B cell (primary cell): ENCODE measurements at places on chromosomes 2 and 18. TPM values are rescaled to one million over a fixed set of nuclear protein-coding genes. Genes with fewer than 3 reads are reported as not detected.
A peak's percentile ranks its signal among the peaks of the same experiment; 100 is the strongest.

DNA sequence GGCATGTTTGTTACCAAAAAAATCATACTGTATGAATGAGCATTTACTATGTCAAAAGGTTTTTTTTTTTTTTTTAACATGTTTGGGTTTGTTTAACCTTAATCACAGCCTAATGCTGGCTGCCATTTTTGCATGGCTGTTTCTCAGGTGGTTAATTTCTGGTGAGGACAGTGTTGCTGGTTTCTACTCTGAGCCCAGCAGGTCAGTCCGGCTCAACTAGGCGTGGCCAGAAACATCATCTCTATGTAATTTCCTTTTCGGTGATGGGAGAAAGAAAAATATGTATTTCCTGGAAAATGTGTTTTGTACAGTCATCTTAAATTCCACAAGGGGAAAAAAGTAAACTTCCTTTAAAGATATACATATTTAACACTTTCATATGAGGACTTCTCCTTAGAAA is 24.9 kb upstream of the BZW1 start:
- H3K36me3 ChIP-seq: no peaks in the 10 kb centered on the region
- no peaks in the 10 kb centered on the region for H3K4me1 ChIP-seq
- no peak overlapping the region for H3K27ac ChIP-seq
- no peak overlapping the region for H3K4me3 ChIP-seq
- no peak for DNase-seq
- no peaks in the 10 kb centered on the region for H3K27me3 ChIP-seq

DNA sequence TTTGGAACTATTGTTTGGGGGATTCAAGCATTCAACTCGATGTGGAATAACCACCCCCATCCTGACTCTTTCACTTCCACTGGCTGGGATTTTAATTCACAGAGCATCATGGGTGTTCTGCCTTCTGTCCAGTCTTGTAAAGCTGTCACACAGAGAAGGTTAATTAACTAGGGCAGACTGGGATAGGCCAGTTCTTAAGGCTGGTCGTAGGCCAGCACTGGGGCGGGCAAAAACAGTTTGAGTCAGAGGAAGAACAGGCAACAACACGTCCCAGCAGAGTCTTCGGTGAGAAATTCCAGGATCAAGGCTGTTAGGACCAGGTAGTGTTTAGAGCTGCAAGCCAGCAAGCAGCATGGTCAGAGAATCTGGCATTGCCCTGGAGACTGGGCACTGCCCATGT is 4.0 kb upstream of the RNF152 start:
- H3K27me3 ChIP-seq: no peaks in the 10 kb centered on the region
- no peak for DNase-seq
- H3K4me1 ChIP-seq: peaks cover 20% of the 10 kb centered on the region
- no peaks in the 10 kb centered on the region for H3K36me3 ChIP-seq

DNA sequence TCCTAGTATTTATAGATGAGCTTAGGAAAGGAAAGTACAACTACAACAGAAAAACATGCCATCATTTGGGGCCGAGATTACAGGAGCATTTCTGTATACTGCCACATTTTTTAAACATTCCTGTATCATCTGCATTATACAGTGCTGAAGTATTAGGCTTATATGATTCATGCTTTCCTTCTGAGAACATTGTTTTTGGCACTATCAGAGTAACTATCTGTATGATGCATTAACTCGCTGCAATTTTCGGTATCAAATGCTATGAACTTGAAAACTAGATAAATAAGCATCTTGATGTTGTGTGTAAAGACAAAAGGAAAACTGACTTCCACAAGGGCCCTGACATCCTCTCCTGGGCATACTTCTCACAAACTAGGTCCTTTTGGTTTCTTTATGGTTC is 102.0 kb downstream of the RIT2 start:
- no peaks in the 10 kb centered on the region for H3K27me3 ChIP-seq
- no peak overlapping the region for H3K4me3 ChIP-seq
- H3K27ac ChIP-seq: no peak overlapping the region
- DNase-seq: no peak

The CRACDL gene
- not detected in 2 replicates for polyA plus RNA-seq

- no peaks in the 10 kb centered on the region for H3K27me3 ChIP-seq
- H3K4me1 ChIP-seq: no peaks in the 10 kb centered on the region
- no peak overlapping the region for H3K4me3 ChIP-seq
- no peak overlapping the region for H3K27ac ChIP-seq
- H3K36me3 ChIP-seq: no peaks in the 10 kb centered on the region
- no peak for DNase-seq
Observed at GRCh38 chr18:5746844-5747243, 148.5 kb downstream of the TMEM200C start.

The FOSL2 gene
- 2.5 and 6.1 TPM in 2 replicates for polyA plus RNA-seq

DNA sequence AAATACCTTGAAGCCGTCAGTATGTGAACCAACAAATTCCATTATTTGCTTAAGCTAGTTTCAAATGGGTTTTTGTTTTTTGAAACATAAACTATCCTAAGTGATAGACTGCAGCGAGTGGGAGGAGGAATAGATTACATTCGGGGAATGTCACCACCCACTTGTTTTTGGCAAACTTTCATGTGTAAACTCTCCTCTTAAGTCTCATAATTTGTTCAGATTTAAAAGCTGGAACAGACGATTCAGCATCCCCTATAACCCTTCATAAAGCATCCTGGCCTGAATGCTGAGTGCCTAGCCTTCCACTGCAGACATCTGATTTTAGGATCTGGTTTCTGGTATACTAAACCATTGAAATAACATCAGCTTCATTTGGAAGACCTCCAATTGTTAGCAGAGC is 51.0 kb downstream of the CPO start:
- no peak overlapping the region for H3K4me3 ChIP-seq
- H3K27ac ChIP-seq: no peak overlapping the region
- no peaks in the 10 kb centered on the region for H3K27me3 ChIP-seq

DNA sequence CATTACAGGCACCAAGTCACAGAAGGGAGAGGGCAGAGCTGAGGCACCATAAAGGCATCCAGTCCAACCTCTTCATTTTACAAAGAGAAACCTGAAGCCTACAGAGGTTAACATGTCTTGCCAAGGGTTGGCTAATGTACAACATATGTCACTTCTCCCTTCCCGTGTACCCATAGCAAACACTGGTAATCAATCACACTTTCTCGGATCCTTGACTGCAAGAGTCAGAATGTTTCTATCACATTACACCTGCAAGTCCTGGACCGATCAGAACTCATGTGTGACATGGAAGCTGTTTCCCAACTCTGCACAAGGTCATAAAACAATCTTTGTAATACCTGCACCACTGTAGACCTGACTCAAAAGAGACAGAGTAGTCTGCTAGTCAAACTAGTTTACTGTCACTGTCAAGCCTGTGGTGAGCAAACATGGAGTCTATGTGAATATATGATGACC is 6.0 kb downstream of the ANKRD44 start:
- no peaks in the 10 kb centered on the region for H3K27me3 ChIP-seq
- peak overlapping the region; percentile 75 for H3K27ac ChIP-seq
- H3K4me1 ChIP-seq: peaks cover 84% of the 10 kb centered on the region
- DNase-seq: peak; percentile 31
- H3K36me3 ChIP-seq: peaks cover 43% of the 10 kb centered on the region
- H3K4me3 ChIP-seq: peak overlapping the region; percentile 46

GRCh38 chr2:23761638-23762037 is 165.3 kb downstream of the ATAD2B start:
- no peak for DNase-seq
- peaks cover 6% of the 10 kb centered on the region for H3K36me3 ChIP-seq
- no peaks in the 10 kb centered on the region for H3K27me3 ChIP-seq
- no peaks in the 10 kb centered on the region for H3K4me1 ChIP-seq
- H3K27ac ChIP-seq: no peak overlapping the region
